ENCODE measurements at places on chromosomes 6 and 20.

- DNase-seq: no peak
Measured at GRCh38 chr6:122422614-122423267, 23.3 kb downstream of the HSF2 start.

GRCh38 chr6:56204134-56204533, 43.2 kb downstream of the COL21A1 start:
- DNase-seq: no peak

GRCh38 chr6:17096096-17096495, 5.8 kb upstream of the STMND1 start:
- DNase-seq: no peak

- DNase-seq: no peak
Measured at GRCh38 chr6:109513571-109514071, 30.6 kb upstream of the ZBTB24 start.

GRCh38 chr6:47153404-47153755, 111.2 kb upstream of the ADGRF1 start:
- DNase-seq: no peak
